ENCODE measurements at places on chromosomes 7 and 10.

DNA sequence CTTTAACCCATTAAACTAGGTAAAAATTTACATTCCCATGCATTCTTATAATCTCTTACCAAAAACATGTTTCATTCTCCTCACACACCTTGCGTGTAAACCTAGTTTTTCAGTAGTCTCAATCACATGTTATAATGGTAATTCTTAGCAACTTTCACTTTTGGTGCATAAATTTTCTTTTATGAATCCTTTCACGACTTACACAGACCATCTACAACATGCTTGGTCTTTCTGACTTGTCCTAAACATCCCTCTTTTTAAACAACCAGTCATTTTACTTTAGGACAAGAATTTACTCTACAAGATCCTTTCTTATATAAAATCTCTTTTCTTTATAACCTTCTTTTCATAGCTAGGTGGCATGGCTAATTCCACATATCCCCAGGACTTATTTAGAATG is 25.8 kb downstream of the FBXL13 start:
- no peak for DNase-seq

- no peak for DNase-seq
Measured at GRCh38 chr7:77862691-77863090, 64.1 kb downstream of the PHTF2 start.

DNA sequence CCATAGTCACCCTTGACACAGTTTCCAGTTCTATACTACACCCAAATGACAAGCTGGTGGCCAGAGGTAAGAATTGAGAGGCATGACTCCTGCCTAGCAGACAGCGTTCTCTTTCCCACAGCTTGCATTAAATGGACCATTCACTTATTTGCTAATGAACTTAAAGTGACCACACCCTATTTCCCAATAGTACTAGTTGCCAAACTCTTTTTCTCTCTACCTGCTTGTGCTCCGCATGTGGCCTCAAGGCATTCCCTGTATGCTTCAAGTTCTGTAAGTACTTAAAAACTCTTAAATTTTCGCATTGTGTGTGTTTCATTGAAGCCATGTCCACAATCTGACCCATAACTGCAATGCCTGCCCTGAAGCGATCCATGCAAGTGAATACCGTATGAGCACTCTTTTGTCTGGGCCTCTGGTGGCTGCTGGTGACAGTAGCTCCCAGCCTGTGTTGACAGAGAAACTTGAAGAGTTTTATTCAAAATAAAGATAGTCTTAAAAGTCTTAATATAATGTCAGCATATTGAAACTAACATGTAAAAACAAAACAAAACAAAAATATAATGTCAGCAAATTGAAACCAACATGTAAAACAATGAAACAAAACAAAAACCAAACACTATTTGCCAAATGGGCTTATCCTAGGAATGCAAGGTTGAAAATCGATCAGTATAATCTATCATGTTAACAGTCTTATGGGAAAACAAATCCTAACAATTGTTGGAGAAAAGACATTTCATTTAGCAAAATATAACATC is 73.6 kb downstream of the CCSER2 start:
- DNase-seq: no peak

DNA sequence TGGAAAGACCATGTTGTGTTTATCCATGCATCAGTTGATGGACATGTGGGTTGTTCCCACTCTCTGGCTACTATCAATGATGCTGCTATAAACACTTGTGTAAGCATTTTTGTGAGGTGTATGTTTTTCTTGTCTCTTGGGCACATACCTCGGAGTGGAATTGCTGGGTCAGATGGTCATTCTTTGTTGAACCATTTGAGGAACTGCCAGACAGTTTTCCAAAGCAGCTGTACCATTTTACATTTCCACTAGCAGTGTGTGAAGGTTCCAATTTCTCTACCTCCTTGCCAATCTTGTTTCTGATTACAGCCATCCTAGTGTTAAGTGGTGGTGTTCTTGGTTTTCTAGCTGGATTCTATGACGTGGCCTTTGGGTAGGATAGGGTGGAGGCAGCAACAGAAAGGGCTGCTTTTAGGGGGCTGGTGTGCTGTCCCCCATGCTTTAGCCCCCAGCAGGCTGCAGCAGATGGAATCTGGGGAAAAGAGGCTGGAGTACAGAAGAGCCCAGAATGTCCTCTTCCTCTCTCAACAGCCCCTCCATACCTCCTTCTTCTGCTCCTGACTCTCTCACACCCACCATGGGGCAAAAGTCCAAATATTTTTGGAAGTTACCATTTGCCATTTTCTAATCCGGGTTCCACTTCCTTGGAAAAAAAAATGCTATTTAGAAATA is 352.7 kb downstream of the FRMD4A start:
- DNase-seq: no peak

DNA sequence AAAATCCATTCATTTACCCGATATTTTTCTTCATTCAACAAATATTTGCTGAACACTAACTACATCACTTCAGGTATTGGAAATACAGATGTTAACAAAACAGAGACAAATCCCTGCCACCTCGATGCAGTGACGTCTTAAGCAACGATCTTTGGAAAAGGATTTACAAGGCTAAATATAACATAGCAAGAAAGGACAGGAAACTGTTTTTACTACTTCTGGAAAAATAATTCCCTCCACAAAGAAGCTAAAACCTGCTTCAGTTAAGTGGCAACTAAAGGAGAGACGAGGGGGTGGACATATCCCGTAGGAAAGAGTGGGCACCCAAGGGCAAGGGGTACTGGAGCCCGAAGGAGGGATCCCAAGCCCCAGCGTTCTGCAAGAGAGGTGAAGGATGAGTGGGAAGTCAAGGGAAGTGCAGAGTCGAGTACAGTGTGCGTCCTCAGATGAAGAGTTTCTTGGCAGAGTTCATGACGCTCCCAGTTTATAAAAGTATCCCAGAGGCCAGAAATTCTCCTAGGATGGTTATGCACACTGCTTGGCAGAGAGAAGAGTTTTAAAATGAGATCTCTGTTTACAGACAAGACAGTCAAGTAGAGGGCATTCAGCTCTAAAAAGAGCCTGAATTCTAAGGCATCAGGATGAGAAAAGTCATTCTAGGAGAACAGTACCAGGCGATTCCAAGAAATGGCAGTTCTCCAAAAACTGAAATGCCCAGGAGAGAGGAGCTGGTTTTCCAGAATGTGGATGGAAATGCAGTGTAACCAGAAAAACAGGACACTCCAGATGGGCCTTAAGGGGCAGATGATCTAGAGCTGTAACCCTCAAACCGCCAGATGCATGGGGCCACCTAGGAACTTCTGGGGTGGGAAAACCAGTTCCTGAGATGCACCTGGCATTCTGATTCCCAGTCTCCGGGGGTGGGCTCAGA is 97.3 kb downstream of the GRB10 start:
- no peak for DNase-seq

GRCh38 chr10:72027498-72027897 is 60.9 kb downstream of the SPOCK2 start:
- no peak for DNase-seq

GRCh38 chr7:1026721-1027161 is 17.6 kb upstream of the GPR146 start:
- DNase-seq: no peak

DNA sequence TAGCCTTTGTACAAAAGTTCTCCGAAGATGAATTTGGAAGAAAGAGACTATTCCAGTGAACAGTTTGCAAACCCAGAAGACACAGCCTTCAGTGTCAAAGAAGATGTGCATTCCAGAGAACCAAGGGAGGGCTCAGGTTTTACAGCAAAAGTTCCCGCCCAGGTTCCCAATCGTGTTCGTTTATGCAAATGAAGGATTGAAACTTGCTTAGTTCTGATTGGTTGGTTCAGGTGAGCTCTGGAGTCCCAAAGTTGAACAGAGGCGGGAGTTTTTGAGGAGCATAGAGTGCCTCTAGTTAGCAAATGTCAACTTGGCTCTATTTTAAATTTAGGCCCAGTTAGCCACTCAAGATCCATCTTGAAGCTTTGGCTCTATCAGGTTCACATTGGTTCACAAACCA is 51.3 kb downstream of the TMEM270 start:
- DNase-seq: no peak

DNA sequence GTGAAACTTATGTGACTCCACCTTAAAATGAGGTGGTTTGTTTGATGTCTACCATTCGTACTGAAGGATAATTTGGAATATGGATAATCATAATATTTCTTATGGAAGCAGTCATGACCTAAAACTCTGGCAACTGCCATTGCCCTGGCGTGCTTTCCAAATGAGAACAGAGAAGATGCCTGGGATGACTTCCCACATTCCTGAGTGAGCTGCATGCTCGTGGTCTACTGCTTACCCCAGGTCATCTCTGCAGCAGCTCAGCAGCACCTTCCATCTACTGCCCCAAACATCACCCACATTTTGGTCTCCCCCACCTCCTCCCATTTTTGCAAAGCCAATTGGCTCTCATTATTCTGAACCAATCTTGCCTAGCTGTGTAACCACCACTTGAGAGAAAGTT is 40.1 kb downstream of the LYZL1 start:
- no peak for DNase-seq

DNA sequence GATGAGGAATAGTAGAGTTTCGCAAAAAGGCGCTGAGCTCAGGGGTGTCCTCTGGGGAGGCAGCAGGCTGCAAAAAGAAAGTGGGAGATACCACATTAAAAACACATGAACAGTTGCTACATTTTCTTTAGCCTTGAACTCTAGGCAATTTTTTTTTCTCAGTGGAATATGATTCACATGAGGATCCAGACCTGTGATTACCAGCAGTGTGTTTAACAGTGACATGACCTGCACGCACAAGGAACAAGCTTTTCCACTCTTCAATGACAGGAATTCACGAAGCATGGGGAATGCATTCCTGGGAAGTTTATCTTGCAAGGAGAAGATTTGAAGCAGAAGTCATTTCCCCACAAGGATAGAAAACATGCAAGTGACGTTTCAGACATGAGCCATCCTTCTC is 161.6 kb downstream of the ITGA8 start:
- DNase-seq: no peak

DNA sequence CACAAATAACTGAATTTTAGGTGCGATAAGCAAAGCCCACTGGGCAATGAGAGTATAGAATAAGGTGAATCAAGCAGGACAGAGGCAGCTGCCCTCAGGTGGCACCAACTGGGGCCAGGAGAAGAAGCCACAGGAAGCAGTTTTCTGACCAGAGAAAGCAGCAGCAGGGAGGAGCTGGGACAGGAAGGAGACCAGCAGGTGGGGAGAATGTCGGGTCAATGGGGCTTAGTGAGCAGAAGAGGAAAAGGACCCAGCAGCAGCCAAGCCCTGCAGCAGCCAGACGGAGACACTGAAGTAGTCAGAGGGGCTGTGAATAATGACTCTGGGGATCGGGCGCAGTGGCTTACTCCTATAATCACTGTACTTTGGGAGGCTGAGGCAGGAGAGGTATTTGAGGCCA is 209.6 kb upstream of the SH2B2 start:
- DNase-seq: no peak

GRCh38 chr7:95905167-95905566 is 132.8 kb downstream of the DYNC1I1 start:
- DNase-seq: no peak

DNA sequence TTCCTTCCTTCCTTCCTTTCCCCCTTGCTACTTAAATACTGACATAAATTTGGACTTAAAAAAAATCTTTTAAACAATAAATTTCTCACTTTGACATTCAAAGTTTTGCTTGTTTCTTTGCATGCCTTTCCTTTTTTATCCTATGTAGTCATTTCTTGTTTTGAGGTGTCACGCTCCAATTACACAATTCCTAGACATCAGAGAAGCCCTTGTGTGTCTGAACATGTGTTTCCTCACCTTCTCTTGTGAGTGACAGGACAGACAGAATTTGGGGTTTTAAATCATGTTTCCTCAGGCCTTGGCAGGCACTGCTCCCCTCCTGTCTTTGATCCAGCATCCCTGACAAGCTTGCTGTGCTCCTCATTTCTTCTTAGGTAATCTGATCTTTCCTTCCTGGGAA is 91.3 kb downstream of the CYTH3 start:
- DNase-seq: no peak

- DNase-seq: peak; percentile 51
Measured at GRCh38 chr10:90930971-90931871, 10.3 kb upstream of the ANKRD1 start.

GRCh38 chr10:86944031-86944419 is 13.4 kb downstream of the MMRN2 start:
- DNase-seq: no peak

- no peak for DNase-seq
Measured at GRCh38 chr7:23295401-23295697, 3.8 kb upstream of the MALSU1 start.

GRCh38 chr10:63300801-63301200 is 165.0 kb downstream of the JMJD1C start:
- DNase-seq: no peak

DNA sequence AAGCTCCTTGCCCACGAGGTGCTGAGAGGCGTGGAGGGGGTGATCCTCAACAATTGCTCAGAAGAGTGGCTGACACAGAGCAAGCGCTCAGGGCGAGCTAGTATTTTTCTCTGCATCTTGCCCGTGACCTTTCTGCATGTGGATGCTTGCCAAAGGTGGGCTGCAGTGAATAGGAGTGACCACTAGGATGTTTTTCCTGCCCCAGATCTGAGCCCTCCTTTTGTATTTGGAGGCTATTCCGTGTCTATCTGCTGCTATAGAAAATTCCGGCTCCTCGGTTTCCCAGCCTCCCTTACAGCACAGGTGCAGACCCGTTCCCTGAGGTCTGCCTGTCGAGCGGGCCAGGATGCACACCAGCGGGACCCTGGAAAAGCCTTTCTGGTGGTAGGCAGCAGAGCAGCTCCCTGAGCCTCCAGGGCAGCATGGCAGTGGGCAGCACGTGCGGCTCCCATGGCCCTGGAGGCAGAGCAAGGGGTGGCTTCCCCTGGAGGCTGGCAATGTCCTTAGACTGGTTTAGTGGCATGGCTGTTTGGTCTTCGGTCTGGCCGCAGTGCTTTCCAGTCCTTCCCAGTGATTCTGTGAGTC is 145.1 kb upstream of the PCBD1 start:
- no peak for DNase-seq

GRCh38 chr7:73774923-73775322 is 4.9 kb upstream of the CLDN3 start:
- no peak for DNase-seq

Measured in right forelimb (tissue), 1 donor.